ENCODE measurements at places on chromosomes 3 and 15. TPM values are rescaled to one million over a fixed set of nuclear protein-coding genes. Genes with fewer than 3 reads are reported as not detected.

DNA sequence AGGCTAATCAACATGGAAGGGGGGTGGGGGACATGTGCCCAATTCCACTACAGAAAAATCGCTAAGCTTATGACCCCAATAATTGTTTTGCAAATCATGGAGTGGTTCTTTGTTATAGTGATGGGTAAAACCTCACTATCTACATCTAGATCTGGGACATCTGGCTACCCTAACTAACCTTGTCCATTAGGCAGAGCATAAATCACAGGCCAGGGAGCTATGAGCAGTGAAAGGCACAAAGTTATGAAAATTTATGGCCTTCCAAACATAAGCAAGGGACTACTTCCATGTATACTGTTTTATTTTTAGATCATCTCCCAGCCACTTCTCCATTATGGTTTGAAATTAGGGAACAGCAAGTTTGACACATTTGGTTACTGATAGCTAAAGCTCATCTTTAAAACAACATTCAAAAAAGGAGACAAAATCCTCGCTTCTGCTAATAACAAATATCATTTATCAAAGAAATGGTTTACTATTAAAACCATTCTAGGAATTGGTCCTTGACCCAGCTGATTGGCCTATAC lies 78.3 kb downstream of the RSL24D1 start:
- DNase-seq: no peak

EPHB1 gene
- 1.7 TPM for polyA plus RNA-seq

- no peak for DNase-seq
Observed at GRCh38 chr15:58148120-58148519, 9.9 kb downstream of the AQP9 start.

DNA sequence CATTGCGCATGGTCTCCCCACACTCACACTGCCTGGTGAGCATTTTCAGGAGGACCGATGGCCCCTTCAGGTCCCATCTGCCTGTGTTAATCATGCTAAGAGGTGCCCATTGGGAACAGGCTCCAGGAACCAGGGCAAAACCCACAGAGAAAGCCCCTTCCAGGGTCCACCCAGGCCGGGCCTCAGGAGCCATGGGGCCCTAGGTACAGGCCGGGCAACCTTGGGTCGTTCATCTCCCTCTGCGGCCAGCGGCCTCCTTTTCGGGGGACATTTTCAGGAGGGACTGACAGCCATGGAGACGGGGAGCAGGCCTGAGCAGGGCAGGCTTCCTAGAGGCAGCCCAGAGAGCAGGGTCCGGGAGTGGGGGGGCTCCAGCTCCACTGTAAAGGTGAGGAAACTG lies 68.0 kb upstream of the TAMM41 start:
- DNase-seq: no peak

- DNase-seq: no peak
Observed at GRCh38 chr3:183331498-183331897, 78.4 kb downstream of the B3GNT5 start.

ECE2 gene
- polyA plus RNA-seq: not detected

CHD2 gene
- 36.9 TPM for polyA plus RNA-seq

DNA sequence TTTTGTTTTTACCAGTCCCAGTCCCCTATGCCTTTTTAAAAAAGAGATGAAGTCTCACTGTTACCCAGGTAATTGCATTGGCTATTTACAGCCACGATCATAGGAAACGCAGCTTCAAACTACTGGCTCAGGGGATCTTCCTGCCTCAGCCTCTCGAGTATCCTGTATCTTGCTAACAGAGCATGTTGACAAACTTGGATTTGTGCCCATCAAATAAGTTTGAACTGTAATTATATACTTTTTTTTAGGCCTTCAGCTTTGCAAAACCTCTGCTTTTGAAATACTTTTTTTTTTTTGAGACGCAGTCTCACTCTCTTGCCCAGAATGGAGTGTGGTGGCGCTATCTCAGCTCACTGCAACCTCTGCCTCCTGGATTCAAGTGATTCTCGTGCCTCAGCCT lies 3.0 kb upstream of the EDEM1 start:
- no peak for DNase-seq

DNA sequence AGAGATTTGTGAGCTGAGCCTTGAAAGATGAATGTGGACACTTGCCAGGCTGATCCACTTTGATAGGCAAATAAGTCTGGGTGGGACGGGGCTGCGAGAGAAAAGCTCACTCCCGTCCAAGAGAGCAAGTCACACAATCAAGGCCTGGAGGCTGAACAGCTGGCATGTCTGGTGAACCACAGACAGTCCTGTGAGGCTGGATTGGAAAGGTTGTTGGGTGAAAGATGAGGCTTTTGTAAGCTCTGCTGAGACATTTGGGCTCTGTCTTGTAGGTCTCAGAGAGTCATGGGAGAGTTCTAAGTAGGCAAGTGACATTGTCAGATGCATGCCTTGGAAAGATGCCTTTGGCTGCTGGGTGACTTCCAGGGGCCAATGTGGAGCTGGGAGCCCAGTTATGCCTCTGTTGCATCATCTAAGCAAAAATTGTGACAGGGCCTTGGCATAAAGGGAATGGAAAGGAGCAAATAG lies 38.5 kb downstream of the RPLP1 start:
- no peak for DNase-seq

CRABP1 gene
- polyA plus RNA-seq: not detected

P2RY13 gene
- not detected for polyA plus RNA-seq

- DNase-seq: no peak
Observed at GRCh38 chr3:62184559-62184958, 188.8 kb downstream of the FEZF2 start.

DNA sequence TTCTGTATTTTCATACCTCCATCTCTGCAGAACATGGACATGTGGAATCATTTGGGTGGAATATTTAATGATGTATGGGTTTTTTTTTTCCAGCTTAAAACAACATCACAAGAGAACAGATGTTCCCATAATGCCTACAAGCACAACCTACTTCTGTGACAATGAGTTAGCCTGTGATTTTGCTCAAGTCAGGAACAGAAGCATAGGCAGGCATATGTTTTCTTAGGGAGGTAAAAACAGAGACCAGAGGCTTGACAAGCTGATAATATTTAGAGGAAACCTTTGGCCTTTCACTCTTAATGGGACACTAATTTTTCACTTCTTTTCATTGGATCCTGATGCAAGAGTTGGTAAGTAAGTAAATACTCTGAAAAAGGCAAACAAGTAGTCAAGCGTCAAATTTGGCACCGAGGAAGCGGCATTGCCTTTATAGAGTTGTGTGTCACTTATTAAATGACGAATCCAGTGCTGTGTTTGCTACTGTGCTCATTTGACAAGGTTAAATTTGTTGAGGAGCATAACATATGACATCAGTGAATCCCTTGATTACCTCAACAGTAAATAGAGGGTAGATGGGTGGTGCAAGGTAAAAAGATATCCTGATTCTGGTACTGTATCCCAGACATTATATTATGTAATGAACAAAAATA lies 66.7 kb upstream of the RBMS3 start:
- no peak for DNase-seq

DNA sequence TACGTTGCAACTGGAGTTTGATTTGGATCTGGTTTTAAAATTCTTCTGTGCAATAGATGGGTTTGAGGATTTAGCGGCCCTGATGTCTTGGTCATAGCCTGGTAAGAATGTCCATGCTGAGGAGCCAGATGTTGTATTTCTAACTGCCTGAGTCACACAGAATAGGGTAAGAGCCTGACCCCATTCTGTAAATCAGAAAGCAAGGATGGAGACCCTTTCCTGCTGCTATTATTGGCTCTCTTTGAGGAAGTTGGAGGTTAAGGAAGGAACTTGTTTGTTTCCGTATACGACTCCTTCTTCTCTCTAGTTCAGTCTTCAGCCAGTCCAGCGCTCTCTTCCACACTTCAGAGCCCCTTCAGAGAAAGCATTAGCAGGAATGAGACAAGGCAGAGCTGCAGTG lies 65.1 kb downstream of the HCN4 start:
- DNase-seq: no peak

- no peak for DNase-seq
Observed at GRCh38 chr3:124107104-124107890, 115.4 kb upstream of the ROPN1 start.

GRCh38 chr15:53573091-53573490 lies 186.4 kb downstream of the WDR72 start:
- no peak for DNase-seq

SPTBN5 gene
- 0.06 TPM for polyA plus RNA-seq

- no peak for DNase-seq
Observed at GRCh38 chr15:68910816-68911215, 19.5 kb upstream of the SPESP1 start.

RASGRF1 gene
- polyA plus RNA-seq: not detected

GRCh38 chr3:46862369-46863025 lies 747 bp downstream of the MYL3 start:
- no peak for DNase-seq

- no peak for DNase-seq
Observed at GRCh38 chr3:36965440-36965839, 20.6 kb upstream of the TRANK1 start.

BSN gene
- not detected for polyA plus RNA-seq

- DNase-seq: no peak
Observed at GRCh38 chr15:35929740-35930444, 383.9 kb upstream of the DPH6 start.

SI gene
- not detected for polyA plus RNA-seq

DNA sequence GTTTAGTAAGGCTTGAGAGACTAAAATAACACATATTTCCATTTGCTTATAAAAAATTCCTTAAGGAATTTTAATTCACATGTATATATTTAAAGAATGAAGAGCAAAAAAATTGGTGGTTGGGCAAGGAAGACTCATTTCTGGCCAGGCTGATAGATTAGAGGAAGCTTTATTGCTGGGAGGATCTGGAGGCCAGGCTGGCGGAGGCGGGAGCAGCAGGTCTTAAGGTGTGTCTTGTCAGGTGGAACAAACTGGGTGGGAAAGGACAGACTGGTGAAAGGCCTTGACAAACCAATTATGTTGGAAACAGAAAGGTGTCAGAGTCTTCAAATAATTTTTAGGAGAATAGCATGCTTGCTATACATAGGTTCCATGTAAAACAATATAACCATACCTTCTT lies 124.7 kb downstream of the EPHA3 start:
- DNase-seq: no peak

- DNase-seq: no peak
Observed at GRCh38 chr3:1506090-1506489, 413.3 kb downstream of the CNTN6 start.

PAQR9 gene
- polyA plus RNA-seq: not detected

DNA sequence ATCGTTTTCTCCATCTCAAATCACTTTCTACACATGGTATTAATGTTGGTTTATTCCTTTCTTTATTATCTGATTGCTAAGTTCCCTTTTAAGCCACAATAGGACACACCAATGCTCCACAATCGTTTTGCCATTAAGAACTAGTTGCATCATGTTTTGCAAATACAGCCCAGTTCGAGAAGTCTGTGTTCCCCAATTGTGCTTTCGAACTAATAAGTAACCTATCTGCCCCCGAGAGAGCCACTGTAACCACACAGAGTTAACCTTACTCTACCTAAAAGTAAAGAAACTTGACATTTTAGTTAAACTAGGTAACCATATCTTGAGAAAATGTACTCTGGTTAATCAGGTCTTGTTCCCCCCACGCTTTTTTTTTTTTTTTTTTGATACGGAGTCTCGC lies 39.1 kb downstream of the MAGI1 start:
- DNase-seq: no peak

DNA sequence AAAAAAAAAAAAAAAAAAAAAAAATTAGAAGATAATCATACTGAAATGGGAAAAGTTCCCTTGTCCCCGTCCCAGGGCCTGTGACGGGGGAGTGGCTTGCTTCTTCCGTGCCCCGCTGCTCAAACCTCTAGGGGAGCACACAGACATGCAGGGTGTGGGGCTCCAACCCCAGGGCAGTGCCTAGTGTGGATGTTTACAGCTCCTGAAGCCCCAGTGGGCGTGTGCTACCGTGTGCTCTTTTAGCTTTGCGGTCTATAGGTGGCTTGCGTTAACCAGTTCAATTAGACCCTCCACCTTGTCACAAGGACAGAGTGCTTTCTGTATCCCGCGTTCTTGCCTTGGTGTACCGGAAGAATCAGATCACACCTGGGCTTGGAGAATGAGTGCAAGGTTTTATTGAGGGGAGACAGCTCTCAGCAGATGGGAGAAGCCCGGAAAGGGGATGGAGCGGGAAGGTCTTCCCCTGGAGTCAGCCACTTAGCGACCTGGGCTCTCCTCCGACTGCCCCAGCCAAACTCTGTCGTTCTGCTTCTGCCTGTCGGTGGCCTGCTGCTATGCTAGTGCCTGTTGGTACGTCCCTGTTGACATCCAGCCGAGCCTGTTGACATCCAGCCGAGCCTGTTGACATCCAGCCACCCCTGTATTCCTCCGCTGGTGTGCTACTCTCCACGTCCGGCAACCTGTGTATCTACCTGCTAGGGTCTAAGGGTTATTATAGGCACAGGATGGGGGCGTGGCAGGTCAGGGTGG lies 569.8 kb downstream of the VGLL3 start:
- no peak for DNase-seq

Measured in immature natural killer cell (primary cell).